ENCODE measurements at places on chromosomes 7 and 10.

DNA sequence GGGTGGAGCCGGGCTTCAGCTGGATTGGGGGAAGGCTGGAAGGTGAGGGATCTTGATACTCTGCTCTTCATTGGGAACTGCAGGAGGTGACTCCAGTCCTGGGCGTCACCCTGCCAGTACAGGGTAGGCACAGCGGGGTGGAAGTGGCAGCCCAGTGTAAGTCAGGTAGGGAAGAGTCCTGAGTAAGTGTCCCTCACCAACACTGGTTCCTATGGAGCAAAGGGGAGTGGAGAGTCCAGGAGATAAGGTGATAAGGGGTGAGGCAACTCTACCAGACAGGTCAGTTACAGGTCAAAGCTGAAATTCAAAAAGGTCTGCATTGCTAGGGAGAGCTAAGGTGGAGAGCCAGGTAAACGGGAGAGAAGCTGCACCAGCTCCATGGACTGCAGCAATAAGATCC lies 145.6 kb upstream of the NFE2L3 start:
- no peak for DNase-seq

DNA sequence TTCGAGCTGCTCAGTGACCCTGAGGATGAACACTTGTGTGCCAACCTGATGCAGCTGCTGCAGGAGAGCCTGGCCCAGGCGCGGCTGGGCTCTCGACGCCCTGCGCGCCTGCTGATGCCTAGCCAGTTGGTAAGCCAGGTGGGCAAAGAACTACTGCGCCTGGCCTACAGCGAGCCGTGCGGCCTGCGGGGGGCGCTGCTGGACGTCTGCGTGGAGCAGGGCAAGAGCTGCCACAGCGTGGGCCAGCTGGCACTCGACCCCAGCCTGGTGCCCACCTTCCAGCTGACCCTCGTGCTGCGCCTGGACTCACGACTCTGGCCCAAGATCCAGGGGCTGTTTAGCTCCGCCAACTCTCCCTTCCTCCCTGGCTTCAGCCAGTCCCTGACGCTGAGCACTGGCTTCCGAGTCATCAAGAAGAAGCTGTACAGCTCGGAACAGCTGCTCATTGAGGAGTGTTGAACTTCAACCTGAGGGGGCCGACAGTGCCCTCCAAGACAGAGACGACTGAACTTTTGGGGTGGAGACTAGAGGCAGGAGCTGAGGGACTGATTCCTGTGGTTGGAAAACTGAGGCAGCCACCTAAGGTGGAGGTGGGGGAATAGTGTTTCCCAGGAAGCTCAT lies 1.1 kb downstream of the DDIT4 start:
- peak; percentile 75 for DNase-seq

GRCh38 chr10:49620286-49620810 lies 6.5 kb downstream of the CHAT start:
- no peak for DNase-seq

GRCh38 chr7:10429031-10429430 lies 544.6 kb upstream of the PHF14 start:
- DNase-seq = no peak

- DNase-seq = peak; percentile 81
Measured at GRCh38 chr7:92366730-92367129, 80.6 kb upstream of the GATAD1 start.

- DNase-seq = no peak
Measured at GRCh38 chr7:125316466-125316865, 386.8 kb upstream of the POT1 start.

DNA sequence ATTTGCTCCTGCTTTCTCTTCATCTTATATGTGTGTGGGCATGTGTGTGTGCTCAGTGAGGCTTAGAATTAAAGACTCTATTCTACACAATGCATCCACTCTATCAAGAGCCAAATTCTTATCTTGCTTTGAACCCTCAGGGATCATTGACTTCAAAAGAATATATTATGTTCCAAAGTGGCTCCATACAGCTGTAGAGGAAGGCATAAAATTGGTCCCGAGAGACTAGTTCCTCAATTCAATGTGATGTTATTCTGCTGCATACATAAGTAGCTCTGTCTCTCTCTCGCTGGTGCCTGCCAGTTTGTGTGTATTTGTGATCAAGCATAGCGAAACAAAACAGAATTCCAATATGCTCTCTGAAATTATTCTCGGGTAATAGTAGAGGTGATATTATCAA lies 997.9 kb upstream of the POT1 start:
- no peak for DNase-seq

DNA sequence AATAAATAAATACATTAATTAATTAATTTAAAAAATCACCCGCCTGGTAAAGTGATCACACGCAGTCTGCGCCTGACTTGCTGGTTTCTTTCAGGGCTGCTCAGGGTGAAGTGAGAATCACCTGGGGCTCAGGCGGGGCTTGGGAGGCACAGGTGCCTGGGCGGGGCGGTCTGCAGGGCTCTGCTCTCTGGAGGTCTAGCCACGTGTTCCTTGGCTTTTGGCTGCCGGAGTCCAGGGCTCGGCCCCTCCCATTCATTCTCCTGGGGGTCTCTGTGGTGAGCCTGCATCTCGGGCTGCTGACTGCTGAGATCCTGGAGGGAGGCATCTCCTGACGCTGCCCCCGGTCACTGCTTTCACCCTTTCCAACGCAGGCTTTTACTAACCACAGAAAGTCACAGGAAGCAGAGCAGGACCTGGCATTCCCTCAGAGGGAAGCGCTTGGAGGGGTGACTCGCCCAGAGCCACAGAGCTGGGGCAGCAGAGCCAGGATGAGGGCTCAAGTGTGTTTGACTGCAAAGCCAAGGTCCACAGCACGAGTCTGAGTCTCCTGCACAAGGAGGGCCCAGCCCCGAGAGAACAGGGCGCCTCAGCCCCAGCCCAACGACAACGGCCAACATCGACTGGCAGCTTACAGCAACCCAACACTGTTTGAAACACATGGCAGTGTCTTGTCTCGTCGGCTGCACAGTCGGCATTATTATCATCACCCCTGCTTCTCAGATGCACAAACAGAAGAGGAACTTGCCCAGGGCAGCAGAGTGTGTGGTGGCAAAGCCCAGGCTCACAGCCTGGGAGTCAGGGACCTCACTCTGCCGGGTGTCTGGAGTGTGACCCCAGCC lies 22.4 kb upstream of the MNX1 start:
- no peak for DNase-seq

GRCh38 chr7:99278180-99278579 lies 5.5 kb downstream of the MYH16 start:
- no peak for DNase-seq

GRCh38 chr10:69506834-69507713 lies 55.8 kb downstream of the TSPAN15 start:
- DNase-seq = no peak

DNA sequence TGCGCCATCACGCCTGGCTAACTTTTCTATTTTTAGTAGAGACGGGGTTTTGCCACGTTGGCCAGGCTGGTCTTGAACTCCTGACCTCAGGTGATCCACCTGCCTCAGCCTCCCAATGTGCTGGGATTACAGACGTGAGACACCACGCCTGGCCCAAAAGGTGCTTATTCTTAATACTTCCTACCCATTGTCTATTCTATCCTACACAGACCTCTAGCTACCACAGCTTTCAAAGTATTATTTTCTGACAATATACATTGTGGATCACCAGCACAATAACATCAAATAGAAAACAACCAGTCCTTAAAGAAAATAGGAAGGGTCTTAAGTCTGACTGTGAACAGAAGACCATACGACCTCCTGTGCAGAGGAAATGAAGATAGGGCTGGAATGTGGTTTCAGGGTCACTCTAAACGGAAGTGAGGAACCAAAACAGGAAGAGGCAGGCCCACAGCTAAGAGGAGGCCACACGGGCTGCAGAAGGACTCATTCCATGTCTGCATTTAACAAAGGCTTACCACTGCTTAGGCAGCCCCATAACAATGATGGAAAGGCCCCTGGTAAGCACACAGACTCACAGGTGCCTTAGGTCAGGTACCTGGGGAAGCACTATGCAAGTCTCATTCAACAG lies 115.2 kb downstream of the ZFAND4 start:
- DNase-seq = no peak

DNA sequence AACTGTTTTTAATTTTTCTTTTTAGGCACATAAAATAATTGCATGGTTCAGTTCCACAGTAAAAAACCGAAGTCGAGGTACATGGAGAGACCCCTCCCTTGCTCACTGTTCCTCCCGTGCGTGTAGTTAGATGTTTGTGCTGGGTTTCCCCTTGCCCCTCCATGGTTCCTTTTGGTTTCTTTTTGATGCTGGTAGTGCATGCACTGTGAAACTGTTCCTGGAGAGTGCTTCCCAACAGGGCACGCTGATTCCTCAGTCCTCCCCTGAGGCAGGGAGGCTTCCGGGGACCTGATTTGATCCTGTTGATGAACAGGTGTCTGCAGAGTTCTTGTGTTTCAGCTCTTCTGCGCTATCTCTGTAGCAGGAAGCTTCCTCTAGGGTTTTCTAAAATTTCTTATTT lies 69.5 kb downstream of the ADCY1 start:
- DNase-seq = no peak

GRCh38 chr10:125605167-125605566 lies 77.8 kb downstream of the TEX36 start:
- peak; percentile 24 for DNase-seq

DNA sequence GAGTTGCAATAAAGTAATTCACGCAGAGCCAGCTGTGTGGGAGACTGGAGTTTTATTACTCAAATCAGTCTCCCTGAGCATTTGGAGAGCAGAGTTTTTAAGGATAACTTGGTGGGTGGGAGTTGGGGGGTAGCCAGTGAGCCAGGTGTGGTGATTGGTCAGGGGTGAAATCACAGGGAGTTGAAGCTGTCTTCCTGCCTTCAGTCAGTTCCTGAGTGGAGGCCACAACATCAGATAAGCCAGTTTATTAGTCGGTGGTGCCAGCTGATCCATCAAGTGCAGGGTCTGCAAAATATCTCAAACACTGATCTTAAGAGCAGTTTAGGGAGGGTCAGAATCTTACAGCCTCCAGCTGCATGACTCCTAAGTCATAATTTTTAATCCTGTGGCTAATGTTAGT lies 3.3 kb upstream of the CYP51A1 start:
- no peak for DNase-seq

GRCh38 chr10:112390125-112390703 lies 16.3 kb downstream of the ACSL5 start:
- no peak for DNase-seq

- no peak for DNase-seq
Measured at GRCh38 chr10:79183468-79183865, 114.7 kb downstream of the ZMIZ1 start.

DNA sequence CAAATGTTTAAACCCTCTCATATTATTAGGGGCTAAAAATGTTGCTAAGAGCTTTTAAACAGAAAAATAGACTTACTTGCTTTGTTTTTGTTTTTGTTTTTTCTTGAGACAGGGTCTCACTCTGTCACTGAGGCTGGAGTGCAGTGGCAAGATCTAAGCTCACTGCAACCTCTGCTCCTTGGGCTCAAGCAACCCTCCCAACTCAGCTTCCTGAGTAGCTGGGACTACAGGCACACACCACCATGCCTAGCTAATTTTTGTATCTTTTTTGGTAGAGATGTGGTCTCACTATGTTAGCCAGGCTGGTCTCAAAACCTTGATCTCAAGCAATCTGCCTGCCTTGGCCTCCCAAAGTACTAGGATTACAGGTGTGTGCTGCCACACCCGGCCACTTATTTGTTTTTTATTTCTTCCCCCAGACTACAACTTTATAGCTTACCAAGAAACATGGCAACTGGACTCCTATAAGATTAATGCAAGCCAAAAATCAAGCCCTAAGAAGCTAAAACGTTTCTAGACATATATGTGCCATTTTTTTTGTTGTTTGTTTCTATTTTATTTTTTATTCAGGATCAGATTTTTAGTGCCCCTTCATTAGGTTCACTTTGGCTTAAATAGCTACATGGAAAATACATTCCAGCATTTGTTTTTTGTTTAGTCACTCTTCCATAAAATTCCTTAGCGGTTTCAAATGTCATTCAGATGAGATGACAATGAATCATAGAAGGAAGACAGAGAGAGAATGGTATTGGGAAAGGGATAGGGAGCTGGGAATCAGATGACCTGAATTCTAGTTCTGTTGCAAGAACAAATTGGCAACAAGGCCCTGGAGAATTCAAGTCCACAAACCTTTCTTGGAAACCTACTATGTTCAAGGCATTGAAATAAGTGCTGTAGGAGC lies 163.4 kb upstream of the MKLN1 start:
- peak; percentile 82 for DNase-seq

DNA sequence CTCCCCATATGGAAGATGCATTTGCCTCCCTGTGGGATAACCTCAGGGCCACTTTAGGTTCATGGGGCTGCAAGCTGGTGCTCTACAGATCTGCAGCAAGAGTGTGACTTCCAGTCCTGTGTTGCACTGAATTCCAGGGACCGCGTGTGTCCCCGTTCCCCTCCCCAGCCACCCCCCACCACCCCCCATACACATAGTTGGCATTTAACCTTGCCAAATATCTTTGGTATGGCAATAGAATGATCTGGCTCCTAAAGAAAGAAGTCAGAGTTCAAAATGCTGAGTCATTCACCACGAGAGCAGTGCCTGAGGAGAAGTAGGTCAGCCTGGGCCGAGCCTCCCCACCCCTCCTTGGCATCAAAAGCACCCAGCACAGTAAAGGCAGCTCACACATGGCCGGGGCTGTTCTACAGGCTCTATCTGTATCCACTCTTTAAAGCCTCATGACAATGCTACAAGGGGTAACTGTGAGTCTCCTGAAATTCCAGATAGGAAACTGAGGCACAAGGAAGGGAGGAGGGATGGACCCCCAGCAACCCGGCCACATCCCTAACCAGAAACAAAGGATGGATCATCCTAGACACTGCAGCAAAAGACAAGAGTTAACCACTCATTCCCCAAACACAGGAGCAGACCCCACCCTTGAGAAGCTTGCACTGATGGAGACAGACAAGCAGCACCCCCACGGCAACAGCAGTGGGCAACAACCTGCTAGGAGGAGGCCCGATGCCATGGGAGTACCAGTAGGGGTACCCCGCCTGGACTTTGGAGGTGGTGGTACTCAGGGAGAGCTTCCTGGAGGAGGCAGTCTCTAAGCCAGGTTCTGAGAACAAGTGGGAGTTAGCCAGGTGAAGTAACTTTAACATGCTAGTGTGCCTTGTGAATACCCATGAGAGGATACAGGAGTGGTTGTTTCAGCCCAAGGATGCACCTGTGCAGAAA lies 70.3 kb upstream of the NANOS1 start:
- peak; percentile 80 for DNase-seq

- DNase-seq = no peak
Measured at GRCh38 chr10:75672111-75672671, 240.8 kb downstream of the LRMDA start.

Measured in fibroblast of the aortic adventitia (primary cell).